ENCODE measurements at places on chromosomes 3 and 15.
A peak's percentile ranks its signal among the peaks of the same experiment; 100 is the strongest.

DNA sequence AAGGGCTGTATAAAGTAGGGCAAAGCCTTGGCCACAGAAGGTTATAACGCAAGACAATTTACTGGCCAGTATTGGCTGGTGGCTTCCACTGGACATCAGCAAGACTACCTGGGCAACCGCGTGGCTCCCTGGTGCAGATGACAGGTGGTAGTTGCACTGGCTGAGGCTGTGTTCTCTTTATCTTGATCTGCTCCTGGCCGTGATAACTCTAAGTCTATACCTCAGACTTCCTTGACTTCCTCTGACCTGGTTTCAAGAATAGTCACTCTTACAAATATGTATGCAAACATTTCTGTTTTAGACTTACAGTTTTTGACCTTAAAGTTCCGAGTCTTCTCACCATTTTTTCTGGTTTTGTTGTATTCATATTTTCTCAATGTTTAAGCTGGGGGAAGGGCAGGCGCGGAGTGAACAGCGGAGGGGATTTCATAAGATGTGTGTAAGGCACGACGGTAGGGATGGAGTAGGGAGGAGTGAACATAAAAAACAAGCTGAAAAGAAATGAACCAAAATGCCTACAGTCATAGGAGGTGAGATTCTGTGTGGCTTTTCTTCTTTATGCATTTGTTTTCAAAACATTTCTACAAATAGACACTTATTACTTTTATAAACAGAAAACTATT lies 15.2 kb upstream of the TMEM212 start:
- DNase-seq, result no peak

- peak; percentile 29 for DNase-seq
These were observed 801 bp upstream of the CDAN1 start for GRCh38 chr15:42737529-42738328.

- DNase-seq, result no peak
These were observed 13.3 kb upstream of the CHD2 start for GRCh38 chr15:92886815-92887214.

DNA sequence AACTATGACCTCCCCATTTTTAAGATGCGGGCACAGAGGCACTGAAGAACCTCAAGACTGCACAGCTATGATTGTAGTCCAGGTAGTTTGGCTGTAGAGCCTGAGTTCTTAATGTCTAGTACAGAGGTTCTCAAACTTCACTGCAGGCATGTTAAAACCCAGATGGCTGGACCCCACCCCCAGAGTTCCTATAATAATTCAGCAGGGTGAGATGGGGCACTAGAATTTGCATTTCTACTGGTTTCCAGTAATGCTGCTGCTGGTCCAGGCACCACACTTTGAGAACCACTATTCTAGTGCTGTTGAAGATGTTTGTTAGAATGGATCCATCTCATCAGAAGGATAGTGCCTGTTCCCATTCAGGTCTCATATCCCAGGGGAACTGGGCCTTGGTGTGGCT lies 274.9 kb downstream of the ABHD5 start:
- no peak for DNase-seq

DNA sequence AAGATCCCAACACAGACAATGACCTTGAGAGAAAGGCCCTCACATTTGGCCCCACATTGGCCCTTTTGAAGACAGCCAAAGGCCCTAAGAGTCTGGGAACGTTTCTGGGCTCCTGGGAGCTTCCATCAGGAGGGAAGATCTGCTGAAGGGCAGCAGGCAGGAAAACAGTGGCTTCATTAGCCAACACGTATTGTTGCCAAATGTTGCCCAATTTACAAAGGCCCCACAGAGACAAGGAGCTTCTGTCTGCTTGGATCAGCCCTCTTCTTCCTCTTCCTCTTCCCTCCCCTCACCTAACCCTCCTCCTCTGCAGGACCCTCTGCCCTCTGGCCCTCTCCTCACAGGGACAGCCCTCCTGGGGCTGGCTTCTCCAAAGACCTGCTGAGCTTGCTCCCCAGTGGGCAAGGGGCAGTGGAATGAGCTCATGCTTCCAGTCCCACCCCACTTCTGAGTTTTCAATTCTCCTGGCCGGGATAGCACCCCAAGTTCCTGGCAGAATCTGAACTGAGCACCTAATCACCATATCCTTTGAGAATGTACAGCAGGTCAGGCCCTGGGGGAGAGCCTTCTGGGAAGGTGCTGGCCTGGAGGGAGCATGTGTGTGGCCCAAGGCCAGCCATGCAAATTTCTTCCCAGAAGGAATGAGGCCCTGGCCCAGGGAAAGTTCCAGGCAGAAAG lies 5.1 kb upstream of the LTF start:
- DNase-seq, result no peak

GRCh38 chr15:60720493-60721256 lies 241.7 kb upstream of the ICE2 start:
- DNase-seq, result no peak

- DNase-seq, result no peak
These were observed 20.3 kb downstream of the CAND2 start for GRCh38 chr3:12816521-12817342.

DNA sequence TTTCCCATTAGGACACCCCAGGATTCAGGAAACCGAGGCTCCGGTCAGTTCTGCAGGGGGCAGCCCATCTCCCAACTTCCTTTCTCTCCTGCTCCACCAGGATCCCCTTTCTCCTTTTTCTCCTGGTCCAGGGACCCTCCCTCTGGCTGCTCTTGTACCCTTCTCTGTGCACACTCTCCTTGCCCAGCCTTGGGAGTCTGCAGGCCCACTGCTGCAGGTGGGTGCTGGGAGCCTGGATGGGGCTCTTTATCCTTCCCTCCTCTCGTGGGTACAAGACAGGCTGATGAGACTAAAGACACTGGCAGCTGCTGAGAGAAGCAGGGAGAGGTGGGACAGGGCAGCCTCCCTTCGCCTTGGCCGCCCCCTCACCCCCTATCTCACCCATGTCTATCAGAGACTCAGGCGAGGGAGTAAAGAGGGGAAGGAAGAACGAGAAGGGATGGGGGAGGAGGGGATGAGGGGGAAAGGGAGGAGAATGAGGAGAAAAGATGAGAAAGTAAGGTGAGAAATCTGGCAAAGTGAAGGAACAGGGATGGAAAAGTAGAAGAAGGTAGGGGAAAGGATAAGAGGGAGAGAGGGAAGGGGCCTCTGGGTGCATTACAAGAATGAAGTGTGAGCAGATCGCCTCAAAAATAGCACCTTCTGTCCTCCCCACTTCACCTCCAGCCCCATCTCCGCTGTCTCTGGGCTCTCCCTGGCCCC lies 45.2 kb downstream of the ITGA11 start:
- no peak for DNase-seq

DNA sequence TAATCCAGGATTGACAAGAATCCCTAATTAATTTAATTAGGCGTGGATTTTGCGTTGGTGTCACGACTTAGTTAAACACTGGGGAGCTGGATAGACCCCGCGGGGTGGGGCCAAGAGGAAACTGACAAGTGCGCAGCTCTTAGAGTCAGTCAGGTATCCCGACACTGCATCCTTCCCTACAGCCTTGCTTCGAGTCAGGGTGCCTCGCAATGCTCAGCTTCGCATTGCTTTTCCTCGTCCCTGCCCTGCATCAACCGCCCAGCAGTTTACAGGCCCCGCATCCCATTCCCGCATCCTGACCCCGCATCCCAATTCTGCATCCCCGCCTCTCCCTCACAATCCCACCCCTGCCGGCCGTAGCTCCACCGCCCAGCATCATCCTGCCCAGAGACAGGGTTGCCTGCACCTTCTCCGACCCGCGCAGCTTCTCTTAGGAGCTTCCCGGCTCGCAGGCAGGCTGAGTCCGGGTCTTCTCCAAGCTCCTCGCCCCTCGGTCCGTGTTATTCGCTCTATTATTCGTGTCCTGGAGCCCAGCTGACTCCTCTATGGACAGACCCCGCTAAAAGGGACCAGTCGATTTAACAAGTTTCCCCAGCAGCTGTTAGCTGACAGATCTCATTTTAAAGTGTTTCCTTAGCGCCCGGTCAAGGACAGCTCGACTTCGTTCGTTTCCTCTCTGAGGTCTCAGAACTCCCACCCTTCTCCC lies 699 bp upstream of the SHOX2 start:
- no peak for DNase-seq

DNA sequence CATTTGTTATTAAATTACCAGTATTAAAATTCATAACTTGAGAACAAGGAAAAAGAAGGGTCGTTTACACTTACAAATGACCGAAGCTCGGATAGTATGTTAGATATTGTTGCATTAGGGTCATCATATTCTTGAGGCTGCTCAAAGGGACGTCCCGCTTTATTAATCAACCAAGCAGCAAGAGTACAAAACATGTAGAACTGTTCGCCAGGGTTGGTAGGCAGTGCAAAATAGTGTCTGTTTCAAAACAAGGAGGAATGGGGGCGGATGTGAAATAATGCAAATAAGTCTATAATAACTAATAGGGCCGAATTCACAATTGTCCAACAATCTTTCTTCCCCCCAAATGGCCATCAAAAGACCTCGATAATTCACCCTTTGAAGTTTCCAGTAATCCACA lies 2.9 kb downstream of the IFT57 start:
- no peak for DNase-seq

GRCh38 chr3:299590-300301 lies 103.2 kb downstream of the CHL1 start:
- DNase-seq, result no peak

DNA sequence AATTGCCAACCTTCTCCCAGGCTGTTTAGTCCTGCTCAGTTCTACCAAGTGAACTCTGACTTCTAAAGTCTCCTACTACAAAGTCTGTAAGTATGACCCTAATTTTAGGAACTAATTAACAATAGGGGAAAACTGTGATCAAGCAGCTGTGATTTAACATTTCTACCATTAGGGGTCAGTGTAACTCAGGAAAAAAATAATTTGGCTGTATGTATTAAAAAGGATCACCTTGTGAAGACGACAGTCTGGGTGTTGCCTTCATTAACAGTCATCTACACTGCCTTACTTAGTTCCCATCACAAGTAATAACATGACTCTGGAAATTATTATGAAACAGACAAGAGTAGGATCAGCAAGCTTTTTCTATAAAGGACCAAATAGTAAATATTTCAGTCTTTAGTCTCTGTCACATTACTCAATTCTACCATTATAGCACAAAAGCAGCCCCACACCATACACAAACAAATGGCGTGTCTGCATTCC lies 4.2 kb upstream of the NPHP3 start:
- peak; percentile 5 for DNase-seq

GRCh38 chr3:52506266-52506966 lies 11.3 kb downstream of the STAB1 start:
- DNase-seq, result no peak

DNA sequence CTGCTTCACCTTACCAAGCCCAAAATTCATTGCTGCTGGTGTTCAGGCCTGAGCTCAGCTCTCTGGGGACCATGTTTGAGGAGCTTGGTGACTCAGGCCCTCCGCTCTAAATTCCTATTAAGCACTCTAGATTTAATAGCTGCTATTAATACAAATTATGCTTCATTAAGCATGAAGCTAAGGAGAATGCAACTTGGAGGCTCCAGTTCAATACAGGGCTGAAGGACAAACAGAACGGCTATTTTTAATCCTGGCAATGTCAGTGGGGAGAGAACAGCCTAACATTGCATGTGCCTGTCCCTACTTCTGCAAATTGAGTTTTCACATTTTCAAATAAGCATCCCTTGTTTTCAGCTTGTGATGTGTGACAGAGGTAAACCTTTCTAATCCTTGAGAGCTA lies 80.1 kb upstream of the TRIM42 start:
- no peak for DNase-seq

DNA sequence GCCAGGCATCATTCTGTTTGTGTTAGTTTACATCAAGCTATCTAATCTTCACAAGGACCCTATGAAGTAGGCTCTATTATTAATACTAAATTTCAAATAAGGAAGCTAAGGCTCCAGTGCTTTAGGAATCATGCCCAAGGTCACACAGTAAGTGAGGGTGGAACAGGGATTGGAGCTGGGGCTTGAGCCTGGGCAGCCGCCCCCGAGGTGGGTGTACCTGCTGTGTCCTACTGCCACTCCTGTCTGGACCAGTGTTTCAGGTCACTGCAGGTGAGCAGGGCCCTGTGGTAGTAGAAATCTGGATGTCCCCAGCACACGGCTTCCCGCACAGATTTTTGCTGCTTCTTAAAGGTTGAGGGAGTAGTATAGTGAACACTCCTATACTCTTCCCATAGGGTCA lies 6.5 kb downstream of the KLF13 start:
- DNase-seq, result no peak

GRCh38 chr15:63372018-63372705 lies 9.5 kb downstream of the CA12 start:
- DNase-seq, result peak; percentile 99

- no peak for DNase-seq
These were observed 81.2 kb downstream of the LIPC start for GRCh38 chr15:58513008-58513407.

GRCh38 chr3:45127130-45127822 lies 18.9 kb downstream of the CDCP1 start:
- no peak for DNase-seq

- DNase-seq, result no peak
These were observed 414.4 kb upstream of the LRRC3B start for GRCh38 chr3:26208201-26208600.

DNA sequence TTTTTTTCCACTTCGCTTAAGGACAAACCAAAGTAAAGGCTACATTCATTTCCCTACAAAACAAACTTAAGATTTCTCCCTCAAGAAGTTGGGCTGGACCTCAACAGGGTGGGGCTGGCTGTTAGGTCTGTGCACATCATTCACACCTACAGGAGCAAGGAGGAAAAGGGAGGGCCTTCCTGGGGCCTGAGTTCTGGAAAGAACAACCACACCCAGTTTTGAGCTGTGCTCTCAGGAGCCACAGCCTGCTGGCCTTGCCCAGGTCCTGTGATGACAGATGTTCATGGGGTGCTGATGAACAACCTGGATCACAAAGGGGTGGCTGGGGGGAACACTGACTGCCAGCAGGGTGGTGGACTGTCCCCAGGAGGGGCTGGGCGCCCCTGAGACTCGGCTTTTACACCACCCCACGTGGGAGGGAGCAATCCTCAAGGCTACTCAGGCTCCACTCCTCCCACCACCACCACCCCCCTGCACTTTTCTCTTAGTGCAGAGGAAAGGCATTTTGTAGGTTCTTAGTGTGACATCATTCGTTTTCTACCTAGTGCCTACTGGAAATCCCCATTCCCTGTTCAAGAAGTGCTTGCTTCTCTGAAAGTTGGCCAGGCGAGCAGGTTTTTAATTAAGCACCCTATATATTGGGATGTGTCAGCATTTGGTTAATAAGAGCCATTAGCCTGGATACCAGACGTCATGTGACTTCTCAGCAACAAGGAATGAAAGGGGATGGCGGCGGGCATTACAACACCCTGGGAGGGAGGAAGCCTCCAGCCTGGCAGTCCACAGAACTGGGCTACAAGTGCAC lies 35.7 kb downstream of the CCNB2 start:
- DNase-seq, result no peak

DNA sequence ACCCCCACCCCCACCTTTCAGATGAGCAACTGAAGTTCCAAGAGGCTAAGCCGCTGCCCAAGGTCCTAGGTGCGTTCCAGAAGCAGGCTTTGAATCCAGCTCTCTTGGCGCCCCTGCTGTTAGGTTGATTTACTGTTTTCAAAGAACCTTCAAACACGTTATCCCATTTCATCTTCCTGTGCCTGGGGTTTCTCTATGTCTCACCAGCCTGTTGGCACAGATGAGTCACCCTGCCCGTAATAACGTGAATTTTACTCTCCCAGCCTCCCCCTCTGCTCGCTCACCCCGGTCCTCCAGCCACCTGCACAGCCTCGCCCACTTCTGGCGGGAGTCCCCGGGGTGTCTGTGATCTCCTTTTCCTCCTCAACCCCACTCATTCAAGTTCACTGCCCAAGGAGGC lies 13.0 kb upstream of the TSEN2 start:
- DNase-seq, result no peak
